ENCODE measurements at places on chromosomes 6 and 20.

DNA sequence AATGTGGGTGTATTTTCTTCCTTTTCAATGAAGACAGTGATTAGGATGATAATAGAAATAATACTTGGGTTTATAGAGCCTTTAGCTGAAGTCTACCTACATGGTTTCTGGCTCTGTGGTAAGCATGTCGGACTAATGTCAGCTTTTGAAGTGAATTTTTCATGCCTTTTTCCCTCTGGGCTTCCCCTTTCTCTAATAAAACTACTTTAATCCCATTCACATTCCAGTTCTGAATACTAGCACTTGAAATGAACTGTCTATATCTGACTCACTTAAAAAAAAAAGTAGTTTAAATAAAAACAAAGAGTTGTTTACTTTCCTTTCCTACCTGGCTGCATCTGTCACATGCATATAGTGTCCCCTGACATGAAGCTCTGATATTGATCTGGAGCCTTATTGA, 545.9 kb upstream of the FLRT3 start:
- DNase-seq: no peak

- no peak for DNase-seq
Observed at GRCh38 chr6:11179419-11180202, 52.9 kb downstream of the NEDD9 start.

GRCh38 chr20:18904624-18905023, 91.0 kb downstream of the SCP2D1 start:
- DNase-seq: no peak

DNA sequence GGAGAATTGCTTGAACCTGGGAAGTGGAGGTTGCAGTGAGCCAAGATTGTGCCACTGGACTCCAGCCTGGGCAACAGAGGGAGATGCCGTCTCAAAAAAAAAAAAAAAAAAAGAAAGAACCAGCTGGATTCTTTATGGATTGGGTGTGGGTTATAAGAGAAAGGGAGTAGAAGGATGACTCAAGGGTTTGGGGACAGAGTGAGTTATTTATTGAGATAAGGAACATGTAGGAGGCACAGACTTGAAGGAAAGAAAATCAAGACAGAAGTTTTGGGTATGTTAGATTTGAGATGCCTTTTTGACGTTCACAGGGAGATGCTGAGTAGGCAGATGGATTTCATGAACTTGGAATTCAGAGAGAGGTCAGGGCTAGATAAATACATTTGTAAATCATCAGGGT, 47.6 kb downstream of the KIZ start:
- no peak for DNase-seq

GRCh38 chr6:129980821-129981220, 37.6 kb upstream of the L3MBTL3 start:
- DNase-seq: no peak

- DNase-seq: no peak
Observed at GRCh38 chr6:42694586-42694985, 27.8 kb downstream of the PRPH2 start.

GRCh38 chr6:79238919-79239318, 4.4 kb upstream of the HMGN3 start:
- no peak for DNase-seq

DNA sequence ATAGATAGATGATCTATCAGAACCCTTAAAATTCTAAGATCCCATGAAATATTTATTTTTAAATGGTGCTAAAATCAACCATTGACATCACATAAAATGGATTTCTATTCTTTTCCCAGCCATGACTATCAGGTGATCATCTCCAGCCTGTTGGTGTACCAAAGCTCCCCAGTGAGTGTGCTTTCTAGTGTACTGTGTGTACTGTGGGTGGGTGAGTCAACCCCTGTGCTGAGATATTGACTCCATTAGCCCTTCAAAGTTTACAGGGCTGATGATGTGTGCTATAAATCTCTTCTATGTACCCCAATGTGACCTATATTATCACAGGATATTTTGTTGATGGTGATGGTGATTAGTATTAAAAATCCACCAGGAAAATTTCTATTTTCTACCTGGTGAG, 344.6 kb downstream of the MMUT start:
- DNase-seq: no peak

- no peak for DNase-seq
Observed at GRCh38 chr6:144248476-144249301, 36.4 kb upstream of the UTRN start.
